ENCODE measurements at places on chromosomes 1 and 21. TPM values are rescaled to one million over a fixed set of nuclear protein-coding genes. Genes with fewer than 3 reads are reported as not detected.
A peak's percentile ranks its signal among the peaks of the same experiment; 100 is the strongest.

Gene APOBEC4
- total RNA-seq = not detected

Gene KPRP
- not detected for total RNA-seq

Gene FMN2
- total RNA-seq = not detected

Gene ZMYM4
- 28.7 TPM for total RNA-seq

Gene KCNJ15
- total RNA-seq = not detected

Gene PANK4
- 71.7 TPM for total RNA-seq

Gene NTNG1
- total RNA-seq = not detected

Gene CACNA1S
- total RNA-seq = not detected

Gene CR1
- not detected for total RNA-seq

Gene SERPINC1
- not detected for total RNA-seq

Gene OR14K1
- not detected for total RNA-seq

Gene MACO1
- 15.8 TPM for total RNA-seq

Gene FAM167B
- 0.78 TPM for total RNA-seq

Gene SLAMF8
- 0.10 TPM for total RNA-seq

Gene AADACL3
- total RNA-seq = not detected

Gene BMP8A
- total RNA-seq = not detected

GRCh38 chr21:37592496-37592895 lies 225.9 kb downstream of the DYRK1A start:
- DNase-seq = no peak

GRCh38 chr1:7422966-7423365 lies 348.1 kb upstream of the VAMP3 start:
- no peak for DNase-seq

DNA sequence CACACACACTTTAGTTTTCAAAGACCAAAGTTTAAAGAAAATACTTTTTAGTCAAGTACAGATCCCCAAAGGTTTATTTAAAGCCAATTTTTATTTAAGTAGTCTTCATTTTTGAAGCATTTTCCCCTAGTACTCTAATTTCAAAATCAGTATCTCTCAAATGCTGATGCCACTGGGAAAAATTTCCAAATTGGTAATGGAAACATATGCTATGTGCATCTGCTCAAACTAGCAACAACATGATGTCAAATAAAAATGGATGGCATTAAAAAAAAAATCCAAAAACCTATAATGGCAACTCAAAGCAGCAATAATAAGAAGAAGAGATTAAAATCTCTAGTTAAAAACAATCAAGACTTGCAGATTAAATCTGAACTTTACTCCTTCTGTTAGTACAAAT lies 58.6 kb downstream of the ZNHIT6 start:
- no peak for DNase-seq

DNA sequence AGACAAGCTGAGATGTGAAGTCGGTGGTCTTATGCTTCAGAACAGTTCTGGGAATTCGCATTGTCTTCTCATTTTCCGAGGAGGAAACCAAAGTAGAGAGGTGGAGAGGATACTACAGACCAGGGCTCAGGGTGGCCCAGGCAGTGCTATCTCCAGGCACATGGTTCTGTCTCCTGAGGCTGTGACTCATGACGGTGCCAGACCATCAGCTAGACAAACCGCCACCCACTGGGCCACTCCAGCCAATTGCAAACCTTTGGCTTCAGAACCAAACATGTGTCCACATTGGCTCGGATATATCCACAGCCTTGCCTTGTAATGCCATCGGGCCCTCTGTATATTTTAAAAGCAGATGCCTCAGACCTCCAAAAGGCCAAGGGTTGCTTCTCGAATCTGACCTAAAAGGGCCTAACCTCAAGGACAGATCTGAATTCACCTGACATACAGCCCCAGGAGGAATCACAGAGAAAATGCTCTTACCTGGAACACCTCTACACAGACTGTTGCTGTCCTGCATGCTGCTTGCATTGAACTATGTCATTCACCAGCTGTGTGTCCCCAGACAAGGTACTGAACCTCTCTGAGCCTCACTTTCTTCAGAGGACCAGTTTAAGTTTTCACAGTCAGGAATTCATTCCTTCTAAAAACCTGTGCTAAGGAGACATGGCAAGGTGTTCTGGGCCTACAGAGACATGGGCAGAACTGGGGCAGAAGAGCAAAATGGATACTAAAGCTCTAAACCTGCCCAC lies 224.9 kb upstream of the JUN start:
- no peak for DNase-seq

GRCh38 chr1:22619252-22619651 lies 17.2 kb upstream of the C1QA start:
- no peak for DNase-seq

DNA sequence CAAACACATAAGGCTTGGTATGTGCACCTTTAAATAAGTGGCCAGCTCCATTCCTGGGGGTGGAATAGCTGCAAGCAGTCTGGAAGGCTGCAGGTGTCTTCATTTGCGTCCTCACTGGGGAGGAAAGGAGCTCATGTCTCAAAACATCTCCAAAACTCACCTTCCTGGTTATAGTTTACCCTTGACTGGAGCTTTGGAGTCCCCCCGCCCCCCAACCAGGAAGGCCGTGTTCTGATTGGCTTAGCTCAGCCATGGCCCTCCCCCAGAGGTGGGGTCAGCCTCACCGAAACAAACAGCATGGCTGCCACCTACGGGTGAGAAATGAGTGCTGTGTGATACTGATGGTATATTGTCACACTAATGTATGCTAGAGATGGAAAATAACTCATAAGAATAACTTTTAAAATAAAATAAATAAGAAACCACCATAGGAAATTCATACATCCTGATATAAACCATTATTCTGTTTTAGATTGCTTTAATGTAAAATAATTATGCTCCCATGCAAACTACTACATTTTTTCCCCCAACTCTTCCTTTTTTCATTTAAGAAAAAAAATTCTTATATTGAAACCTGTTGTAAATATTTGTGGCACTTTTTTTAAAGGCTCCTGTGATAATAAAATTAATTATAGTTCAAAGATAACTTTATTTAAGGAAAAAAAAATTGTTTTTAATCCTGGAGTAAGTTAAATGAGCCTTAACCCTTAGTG lies 90.8 kb downstream of the ZP4 start:
- peak; percentile 43 for DNase-seq

- DNase-seq = no peak
Observed at GRCh38 chr1:79847700-79848099, 841.2 kb upstream of the ADGRL4 start.

- DNase-seq = no peak
Observed at GRCh38 chr1:116507631-116508030, 63.2 kb downstream of the CD58 start.

DNA sequence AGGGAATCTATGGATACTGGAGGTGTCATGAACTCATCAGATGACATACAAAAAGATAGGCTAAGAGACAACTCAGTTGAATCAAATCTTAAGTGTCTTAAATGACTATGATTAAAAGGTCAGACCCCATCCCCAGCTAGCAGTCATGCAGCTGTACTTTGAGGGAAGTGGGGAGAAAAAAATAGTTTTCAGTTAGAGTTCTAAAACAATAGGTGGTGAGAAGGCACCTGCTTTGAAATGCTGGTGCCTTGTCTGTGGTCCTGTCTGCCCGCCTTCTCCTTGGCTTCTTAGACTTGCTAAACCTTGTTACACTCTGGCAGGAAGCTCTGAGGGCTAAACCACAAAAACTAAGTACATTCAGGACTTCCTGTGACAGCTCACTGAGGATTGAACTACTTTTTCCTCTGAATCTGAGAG lies 15.3 kb downstream of the CD2 start:
- DNase-seq = peak; percentile 82

DNA sequence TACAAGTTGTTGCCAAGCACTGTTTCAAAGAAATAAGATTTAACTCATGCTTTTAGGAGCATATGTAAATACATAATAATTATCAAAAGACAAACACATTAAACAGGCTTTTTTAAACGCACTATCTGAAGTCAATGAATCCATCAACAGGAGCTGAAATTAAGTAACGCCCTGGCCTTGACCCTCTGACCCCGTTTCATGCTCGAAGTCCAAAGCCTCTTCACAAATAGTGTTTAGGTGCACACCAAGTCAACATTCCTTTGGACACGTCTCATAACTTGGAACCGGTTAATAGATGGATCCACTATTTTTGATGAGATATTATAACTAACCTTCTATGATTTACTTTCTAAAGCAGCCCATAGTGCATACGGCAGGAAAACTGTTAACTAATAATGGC lies 209.3 kb downstream of the GABPA start:
- no peak for DNase-seq

GRCh38 chr1:15062479-15063099 lies 91.0 kb upstream of the TMEM51 start:
- DNase-seq = no peak

DNA sequence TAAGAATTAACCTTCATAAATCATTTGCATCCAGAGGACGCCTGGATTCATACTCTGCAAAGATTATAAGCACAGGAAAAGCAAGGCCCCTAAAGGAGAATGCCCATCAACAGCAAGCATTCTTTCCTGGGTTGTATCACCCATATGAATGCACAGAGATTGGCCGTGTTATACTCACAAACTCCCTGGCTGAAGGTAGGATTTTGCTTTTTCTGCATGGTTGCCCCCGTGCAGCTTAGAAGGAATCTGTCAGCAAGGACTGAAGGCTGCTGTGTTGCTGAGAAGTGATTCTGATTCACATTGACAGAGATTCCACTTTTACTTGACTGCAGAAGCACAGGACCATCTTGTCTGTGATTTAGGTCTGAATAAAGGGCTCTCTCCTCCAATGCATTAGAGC lies 283.0 kb downstream of the LRRIQ3 start:
- DNase-seq = no peak

GRCh38 chr1:168391851-168392681 lies 111.4 kb downstream of the TBX19 start:
- DNase-seq = no peak

DNA sequence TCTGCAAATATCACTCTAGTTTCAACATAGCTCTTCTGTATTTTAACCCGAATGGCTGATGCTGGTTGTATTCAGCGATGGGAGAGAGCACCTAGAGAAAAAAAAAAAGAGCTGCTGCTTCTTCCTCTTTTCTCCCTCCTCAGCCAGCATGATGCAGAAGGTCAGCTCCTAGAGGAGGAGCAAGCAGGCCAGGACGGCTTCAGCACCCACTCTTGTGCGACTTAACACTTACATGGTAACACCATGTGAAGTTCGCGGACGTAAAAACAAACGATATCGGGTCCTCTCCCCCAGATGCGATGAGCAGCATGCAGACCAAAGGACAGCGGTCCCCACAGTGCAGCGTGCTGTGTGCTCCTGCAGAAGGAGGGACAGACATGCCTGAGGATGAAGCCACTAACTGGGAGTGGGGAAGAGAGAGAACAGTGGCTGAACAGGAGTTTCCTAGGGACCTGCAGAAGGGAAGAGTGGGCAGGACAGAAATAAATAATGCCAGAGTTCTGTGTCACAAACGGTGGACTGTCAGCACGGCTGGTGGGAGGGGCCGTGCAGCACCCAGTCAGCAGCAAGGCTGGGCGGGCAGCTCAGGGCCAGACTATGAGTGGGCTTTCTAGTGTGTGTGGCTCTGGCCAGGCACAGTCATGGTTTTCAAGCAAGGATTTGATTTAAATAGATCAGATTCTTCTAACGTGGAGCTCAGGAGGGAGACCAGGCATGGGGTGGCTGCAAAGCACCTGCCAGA lies 11.4 kb upstream of the B3GALT5 start:
- no peak for DNase-seq

DNA sequence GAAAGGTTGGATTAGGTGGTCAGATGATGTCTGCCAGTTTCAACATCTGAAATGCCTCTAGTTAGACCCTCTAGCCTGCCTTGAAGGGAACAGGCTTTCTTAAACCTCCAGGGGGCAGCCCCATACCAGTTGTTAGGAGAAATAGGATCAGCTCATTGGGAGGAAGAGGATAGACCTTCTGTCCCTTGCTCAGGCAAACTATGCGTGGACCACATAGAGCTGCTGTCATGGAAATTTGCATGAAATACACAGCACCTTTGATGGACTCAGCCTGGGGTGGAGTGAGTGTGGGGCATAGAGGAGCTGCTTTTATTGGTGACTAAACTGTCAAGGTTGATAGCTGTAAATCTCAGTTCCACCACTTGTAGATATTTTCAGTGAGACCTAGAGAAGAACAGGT lies 38.4 kb upstream of the SPAG17 start:
- no peak for DNase-seq

DNA sequence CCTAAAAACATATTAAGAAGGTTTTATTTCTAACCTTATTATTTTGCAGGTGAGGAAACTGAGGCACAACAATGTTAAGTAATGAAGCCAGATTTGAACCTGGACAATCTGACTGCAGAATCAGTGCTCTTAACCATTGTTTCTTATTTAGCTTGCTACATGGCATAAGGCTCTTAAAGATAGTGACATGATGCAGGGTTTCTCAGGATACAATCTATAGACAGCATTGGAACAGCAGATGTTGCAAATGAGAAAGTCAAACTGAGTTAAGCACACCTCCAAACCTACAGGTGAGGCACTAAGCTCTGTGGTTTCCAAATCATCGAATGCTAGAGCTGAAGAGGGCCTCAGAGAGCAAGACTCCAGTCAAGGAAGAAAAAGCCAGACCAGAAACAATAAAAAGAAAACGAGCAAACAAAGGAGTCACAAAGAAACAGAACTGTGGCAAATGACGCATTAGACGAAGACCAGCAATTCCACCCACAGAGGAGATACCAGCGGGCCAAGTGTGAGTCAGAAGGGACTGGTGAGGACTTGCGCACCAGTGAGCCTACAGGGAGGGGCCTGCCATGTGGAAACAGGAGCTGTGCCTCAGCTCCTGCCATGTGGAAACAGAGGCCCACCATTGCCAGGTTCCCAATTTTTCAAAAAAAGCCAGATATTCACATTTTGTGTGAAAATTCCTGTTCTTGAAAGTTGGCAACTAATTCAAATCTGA lies 14.4 kb downstream of the CD58 start:
- DNase-seq = peak; percentile 84

GRCh38 chr1:156268336-156268735 lies 14.3 kb downstream of the SMG5 start:
- no peak for DNase-seq

DNA sequence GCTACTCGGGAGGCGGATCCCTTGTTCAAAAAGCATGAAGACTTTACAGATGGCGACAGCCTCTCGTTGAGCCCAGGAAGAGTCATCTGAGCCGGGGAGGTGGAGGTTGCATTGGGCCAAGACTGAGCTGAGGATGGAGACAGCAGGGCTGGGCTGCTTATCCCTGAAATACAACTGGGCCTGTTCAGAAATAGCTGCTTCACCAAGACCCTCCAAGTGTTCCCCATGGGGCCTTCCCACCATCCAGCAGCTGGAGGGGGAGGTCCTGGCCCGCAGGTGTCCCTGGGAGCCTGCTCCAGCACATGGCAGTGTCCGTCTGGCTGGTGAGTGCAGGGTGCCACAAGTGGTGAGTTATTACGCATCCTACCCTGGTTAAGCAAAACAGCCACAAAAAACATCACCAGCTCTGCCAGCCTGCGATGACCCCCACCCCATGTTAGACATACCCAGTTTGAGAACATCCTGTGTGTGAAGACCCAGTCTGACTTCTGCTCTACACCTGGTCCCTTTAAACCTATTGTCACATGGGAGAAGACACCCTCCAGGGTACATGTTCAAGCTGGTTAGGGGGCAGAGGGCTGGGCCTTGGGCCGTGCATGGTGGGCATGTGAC lies 93.1 kb upstream of the TMPRSS2 start:
- no peak for DNase-seq

GRCh38 chr1:179310721-179311120 lies 17.1 kb downstream of the SOAT1 start:
- DNase-seq = no peak

GRCh38 chr1:22341791-22342605 lies 109.7 kb upstream of the ZBTB40 start:
- DNase-seq = no peak

- DNase-seq = no peak
Observed at GRCh38 chr1:97190326-97190725, 468.7 kb downstream of the PTBP2 start.

Measured in activated CD4-positive, alpha-beta memory T cell treated with anti-CD3 and anti-CD28 coated beads, Interleukin-2, amount 10 ng/mL, durations not matched to agents 7 days and 5 days (primary cell).